ENCODE measurements at places on chromosomes 16 and 17. TPM values are rescaled to one million over a fixed set of nuclear protein-coding genes. Genes with fewer than 3 reads are reported as not detected.

SEZ6L2 gene
- total RNA-seq = 43.2 TPM

SMTNL2 gene
- 4.1 TPM for total RNA-seq

MPO gene
- 1.2 TPM for total RNA-seq

SLC16A5 gene
- 1.2 TPM for total RNA-seq

NECAB2 gene
- total RNA-seq = 6.9 TPM

FBXW10 gene
- 0.82 TPM for total RNA-seq

CDH8 gene
- total RNA-seq = 39.9 TPM

KRT28 gene
- not detected for total RNA-seq

CCDC92B gene
- total RNA-seq = 1.2 TPM

SLC46A1 gene
- 12.2 TPM for total RNA-seq

CCL16 gene
- not detected for total RNA-seq

RNF222 gene
- total RNA-seq = not detected

ZKSCAN2 gene
- 13.9 TPM for total RNA-seq

CLDN7 gene
- total RNA-seq = 0.82 TPM

PITPNC1 gene
- total RNA-seq = 70.9 TPM

HS3ST2 gene
- total RNA-seq = 4.1 TPM

RDM1 gene
- 0.41 TPM for total RNA-seq

GPR142 gene
- not detected for total RNA-seq

CD79B gene
- under 0.01 TPM for total RNA-seq

C16orf46 gene
- total RNA-seq = 0.41 TPM

DLX4 gene
- not detected for total RNA-seq

ASPHD1 gene
- total RNA-seq = 9.4 TPM

HSD17B1 gene
- 1.6 TPM for total RNA-seq

PRSS27 gene
- total RNA-seq = 1.6 TPM

HNF1B gene
- total RNA-seq = not detected

PYY gene
- total RNA-seq = not detected

NUTF2 gene
- 70.9 TPM for total RNA-seq

NACA2 gene
- not detected for total RNA-seq

ALKBH5 gene
- total RNA-seq = 82.7 TPM

MT1F gene
- total RNA-seq = 1.2 TPM

SDR42E1 gene
- total RNA-seq = 0.41 TPM

UBB gene
- total RNA-seq = 1,503 TPM

KRTAP9-8 gene
- not detected for total RNA-seq

C16orf96 gene
- 0.41 TPM for total RNA-seq

SLFN14 gene
- 0.41 TPM for total RNA-seq

NTN1 gene
- 6.5 TPM for total RNA-seq

SLC38A8 gene
- not detected for total RNA-seq

KRTAP17-1 gene
- not detected for total RNA-seq

CACNA1H gene
- 14.7 TPM for total RNA-seq

EFNB3 gene
- 17.5 TPM for total RNA-seq

ASIC2 gene
- 28.9 TPM for total RNA-seq

KREMEN2 gene
- not detected for total RNA-seq

GAA gene
- total RNA-seq = 12.2 TPM

All from frontal cortex (tissue), 4 donors.